Panc1 (cell line): ENCODE measurements at places on chromosomes 1 and 21.

- H3K27ac ChIP-seq: no peak overlapping the region
- no peaks in the 10 kb centered on the region; the same call in 1 of the 2 replicates for H3K27me3 ChIP-seq
- DNase-seq: no peak
- H3K4me3 ChIP-seq: no peak overlapping the region
- H3K36me3 ChIP-seq: no peaks in the 10 kb centered on the region
Observed at GRCh38 chr1:206101351-206102045, 15.7 kb downstream of the AVPR1B start.

GRCh38 chr1:20358761-20359263 is 68.1 kb downstream of the VWA5B1 start:
- peaks cover 17% of the 10 kb centered on the region; the same call in 1 of the 2 replicates for H3K27me3 ChIP-seq
- H3K4me3 ChIP-seq: no peak overlapping the region
- DNase-seq: no peak
- H3K4me1 ChIP-seq: no peaks in the 10 kb centered on the region
- H3K27ac ChIP-seq: no peak overlapping the region

DNA sequence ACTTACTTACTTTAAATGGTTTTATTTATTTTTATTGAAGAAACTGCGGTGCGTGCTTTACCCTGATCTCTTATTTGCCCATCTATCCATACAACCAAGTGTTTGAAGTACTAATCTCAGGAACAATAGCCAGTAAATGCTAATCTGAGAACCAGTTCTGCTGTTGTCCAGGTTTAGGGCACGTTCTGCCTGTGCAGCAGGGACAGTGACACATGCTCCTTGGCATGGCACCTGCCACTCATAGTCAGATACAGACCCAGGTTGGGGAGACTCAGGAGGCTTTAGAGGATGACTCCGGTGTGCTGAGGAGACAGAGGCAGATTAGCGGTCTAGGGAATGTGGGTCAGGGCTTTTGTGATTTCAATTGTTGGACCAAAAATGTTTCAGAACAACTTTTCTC is 83.6 kb downstream of the NRIP1 start:
- H3K27ac ChIP-seq: no peak overlapping the region
- H3K4me1 ChIP-seq: no peaks in the 10 kb centered on the region
- no peaks in the 10 kb centered on the region for H3K36me3 ChIP-seq
- no peaks in the 10 kb centered on the region for H3K27me3 ChIP-seq
- no peak for DNase-seq

DNA sequence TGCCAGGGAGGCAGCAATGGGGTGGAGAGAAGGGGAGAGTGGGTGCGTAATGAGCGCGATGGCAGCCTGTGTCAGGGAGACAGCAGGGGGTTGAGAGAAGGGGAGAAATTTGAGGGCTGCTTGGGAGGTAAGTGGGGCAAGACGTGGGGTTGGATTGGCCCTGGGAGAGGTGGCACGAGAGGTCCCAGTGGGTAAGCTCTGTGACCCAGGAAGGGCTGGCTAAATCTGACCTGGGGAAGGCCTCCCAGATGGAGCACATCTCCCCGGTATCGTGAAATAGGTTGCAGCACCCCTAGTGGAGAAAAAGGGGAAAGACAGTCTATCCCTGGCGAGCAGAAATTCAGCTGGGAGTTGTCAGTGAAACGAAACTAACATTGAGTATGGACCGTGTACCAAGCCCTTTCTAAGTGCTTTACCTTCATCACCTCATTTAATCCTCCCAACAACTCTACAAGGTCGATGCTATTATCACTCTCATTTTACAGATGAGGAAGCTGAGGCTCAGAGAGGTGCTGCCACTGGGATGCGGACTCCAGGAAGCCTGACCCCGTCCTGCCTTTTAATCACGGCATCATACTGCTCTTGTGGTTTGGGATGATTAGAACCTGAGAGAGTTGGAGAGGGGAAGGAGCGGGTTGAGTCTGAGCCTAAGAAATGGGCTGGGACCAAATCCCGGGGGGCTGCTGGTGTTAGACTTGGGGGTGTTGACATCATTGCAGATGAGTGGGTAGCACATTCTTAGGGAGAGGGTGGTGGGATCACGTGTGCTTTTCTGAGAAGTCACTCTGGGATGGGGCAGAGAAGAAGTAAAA is 56.6 kb upstream of the RPL11 start:
- peak overlapping the region; percentile 71 for H3K4me3 ChIP-seq
- peaks cover 3% of the 10 kb centered on the region; the same call in 1 of the 2 replicates for H3K4me1 ChIP-seq
- H3K36me3 ChIP-seq: no peaks in the 10 kb centered on the region
- peak; percentile 67 for DNase-seq
- H3K27ac ChIP-seq: peak overlapping the region; percentile 84

DNA sequence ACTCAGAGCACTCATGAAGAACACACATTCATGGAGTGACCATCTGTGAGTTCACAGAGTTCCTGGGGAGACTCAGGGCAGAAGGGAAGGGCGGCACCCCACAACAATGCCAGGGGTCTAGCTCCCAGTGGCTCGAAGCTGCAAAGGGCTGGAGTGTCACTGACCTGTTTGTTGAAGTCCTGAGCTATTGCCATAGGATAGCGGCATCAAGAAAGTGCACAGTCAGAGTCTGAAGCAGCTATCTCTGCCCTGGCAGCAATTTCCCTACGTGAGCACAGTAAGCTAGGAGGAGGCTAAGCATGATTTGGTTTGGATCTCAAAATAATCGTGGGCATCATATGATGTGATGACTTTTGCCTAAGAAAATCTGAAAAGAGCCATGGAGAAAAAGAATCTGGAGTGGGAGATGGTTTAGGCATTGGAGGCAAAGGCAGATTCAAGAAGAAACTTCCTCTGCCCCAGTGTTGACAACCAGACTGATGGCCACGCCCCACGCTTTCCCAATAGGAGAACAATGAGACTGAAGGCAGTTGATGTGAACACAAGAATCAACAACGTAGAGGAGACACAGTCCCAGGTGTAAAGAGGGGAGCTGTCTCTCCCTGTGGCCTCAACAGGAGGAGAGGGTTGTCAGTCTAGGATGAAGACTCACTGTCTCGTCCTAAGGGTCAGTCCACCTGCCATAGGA is 100.0 kb upstream of the SLC25A33 start:
- H3K27ac ChIP-seq: peak overlapping the region; percentile 67
- H3K27me3 ChIP-seq: no peaks in the 10 kb centered on the region
- H3K4me3 ChIP-seq: no peak overlapping the region
- no peak for DNase-seq

DNA sequence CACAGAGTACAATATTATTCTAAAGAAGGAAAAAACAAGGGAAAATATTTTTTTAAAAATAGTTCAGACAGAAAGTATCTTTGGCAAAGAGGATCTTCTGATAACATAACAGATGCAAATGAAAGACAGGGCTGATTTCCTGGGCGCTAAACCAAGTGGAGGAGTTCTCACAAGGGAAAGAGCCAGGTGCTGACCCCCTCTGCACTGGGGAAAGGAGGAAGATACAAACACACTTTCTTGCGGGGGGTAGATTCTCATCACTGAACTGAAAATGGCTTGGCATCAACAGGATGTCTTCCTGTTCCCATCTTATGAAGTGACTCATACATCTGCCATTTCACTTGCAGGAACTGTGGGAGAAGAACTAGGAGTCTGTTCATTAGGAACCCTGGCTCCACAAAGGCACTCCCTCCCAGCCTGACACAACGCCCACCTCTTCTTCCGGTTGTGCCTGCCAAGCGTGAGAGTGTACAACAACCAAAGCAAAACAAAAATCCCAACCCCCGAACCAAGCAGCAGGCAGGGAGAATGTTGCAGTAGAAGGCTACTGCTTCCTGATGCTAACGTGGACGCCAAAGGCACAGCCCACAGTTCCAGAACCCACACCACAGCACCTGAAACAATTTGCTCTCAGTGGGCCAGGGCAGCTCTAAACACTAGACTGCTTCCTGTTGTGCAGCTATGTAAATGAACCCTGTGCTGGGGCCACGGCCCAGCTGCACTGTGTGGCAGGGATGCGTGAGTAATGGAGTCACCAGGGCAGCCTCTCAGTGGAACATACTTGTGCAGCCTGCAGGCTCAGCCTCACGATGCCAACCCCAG is 51.0 kb downstream of the GADD45A start:
- no peak for DNase-seq
- no peaks in the 10 kb centered on the region for H3K27me3 ChIP-seq
- no peaks in the 10 kb centered on the region for H3K36me3 ChIP-seq
- H3K4me3 ChIP-seq: peak overlapping the region; percentile 23; the same call in 1 of the 2 replicates
- peaks cover 18% of the 10 kb centered on the region for H3K4me1 ChIP-seq

DNA sequence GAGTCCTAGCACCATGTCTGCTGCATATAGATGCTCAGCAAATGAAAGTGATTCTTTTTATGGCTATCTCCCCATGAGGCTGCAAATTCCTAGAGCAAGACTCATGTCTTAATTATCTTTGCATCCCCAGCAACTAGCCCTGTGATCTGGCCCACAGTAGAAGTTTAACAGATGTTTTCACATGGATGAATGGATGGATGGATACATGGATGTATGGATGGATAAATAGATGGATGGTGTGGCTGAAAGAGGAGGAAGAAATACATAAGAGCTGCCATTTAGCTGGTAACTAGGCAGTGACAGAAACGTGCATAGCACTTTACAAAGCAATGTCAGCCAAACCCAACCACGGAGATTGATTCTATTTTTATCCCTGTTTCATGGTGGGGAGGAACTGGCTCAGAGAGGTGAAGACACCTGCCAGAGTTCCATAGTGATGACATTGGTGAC is 32.7 kb upstream of the ZBTB40 start:
- H3K27ac ChIP-seq: no peak overlapping the region
- H3K36me3 ChIP-seq: no peaks in the 10 kb centered on the region
- DNase-seq: no peak
- H3K27me3 ChIP-seq: no peaks in the 10 kb centered on the region; the same call in 1 of the 2 replicates
- peaks cover 12% of the 10 kb centered on the region for H3K4me1 ChIP-seq
- H3K4me3 ChIP-seq: no peak overlapping the region

DNA sequence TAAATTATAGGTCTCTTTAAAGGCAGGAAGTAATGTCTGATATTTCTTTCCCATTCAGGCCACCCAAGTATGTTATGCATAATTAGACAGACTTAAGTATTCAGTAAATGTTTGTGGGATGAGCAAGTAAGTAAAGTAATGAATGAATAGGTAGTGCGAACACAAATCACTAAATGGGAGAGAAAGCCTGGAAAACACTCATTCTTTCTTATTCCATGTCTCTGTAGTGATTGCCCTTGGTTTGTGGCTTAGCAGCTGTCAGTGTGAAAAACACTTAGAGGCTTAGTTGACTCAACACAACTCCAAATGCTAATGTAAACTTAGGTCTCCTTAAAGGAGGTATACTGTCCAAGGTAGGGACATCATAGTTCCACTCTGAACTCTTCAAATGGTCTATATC is 182.5 kb downstream of the ZC3H11B start:
- H3K4me1 ChIP-seq: no peaks in the 10 kb centered on the region
- no peak for DNase-seq
- no peak overlapping the region for H3K4me3 ChIP-seq
- no peaks in the 10 kb centered on the region for H3K36me3 ChIP-seq
- H3K27ac ChIP-seq: no peak overlapping the region

GRCh38 chr1:41313661-41314131 is 47.5 kb upstream of the FOXO6 start:
- no peak for DNase-seq
- H3K27me3 ChIP-seq: no peaks in the 10 kb centered on the region; the same call in 1 of the 2 replicates
- no peak overlapping the region for H3K4me3 ChIP-seq
- H3K4me1 ChIP-seq: no peaks in the 10 kb centered on the region
- H3K27ac ChIP-seq: no peak overlapping the region
- H3K36me3 ChIP-seq: no peaks in the 10 kb centered on the region

DNA sequence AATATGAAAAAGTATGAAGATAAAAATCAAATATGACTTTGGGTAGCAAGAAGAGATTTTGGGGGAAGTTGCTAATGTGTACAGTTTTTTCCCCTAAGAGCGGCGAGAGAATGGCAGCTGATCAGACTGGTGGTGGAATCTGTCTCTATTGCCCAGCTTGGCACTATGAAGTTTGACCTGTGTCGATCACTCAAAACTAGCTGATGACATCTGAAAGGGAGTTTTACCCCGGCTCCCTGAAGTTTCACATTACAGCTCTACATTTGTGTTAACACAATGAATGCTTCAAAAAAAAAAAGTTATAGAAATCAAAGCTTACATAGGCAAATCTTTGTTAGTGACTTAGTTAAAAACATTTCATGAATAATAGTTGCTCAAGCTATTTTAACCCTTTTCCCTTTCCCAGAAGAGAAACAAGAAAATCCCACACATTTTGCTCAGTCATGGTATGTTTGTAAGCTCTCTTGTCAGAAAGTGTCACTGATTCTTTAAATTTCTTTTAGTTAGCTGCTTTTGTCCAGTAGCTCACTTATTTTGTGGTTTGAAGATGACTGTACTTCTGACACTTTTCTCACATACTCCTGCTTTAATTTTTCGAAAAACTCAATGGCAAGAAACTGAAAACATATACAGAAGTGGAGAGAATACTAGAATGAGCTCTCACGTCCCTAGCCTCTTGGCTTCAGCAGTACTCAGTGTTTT is 41.3 kb downstream of the DYRK1A start:
- peaks cover 9% of the 10 kb centered on the region; the same call in 1 of the 2 replicates for H3K4me1 ChIP-seq
- H3K27ac ChIP-seq: no peak overlapping the region
- no peak overlapping the region for H3K4me3 ChIP-seq
- no peak for DNase-seq
- H3K36me3 ChIP-seq: no peaks in the 10 kb centered on the region

DNA sequence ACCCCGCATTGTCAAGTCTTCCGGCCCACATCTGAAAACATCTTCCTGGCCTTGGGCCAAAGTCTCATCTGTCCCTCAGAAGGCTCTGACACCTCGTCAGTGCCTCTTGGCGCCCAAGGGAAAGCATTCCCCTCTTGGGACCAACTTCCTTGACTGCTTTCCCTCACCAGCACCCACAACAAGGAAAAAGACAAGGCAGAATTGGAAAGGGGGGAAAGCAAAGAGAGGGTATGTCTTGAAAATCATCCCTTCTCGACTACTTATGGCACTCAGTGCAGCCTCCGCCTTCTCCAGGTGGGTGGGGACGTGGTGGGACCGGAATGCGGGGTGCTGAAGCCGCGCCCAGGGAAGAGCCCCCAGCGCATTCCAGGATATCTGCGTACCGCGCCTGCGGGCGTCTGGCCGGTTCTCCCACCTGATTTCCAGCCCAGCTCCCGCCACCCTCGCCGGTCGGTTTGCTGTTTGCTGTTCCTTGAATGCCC is 554 bp upstream of the SLC39A1 start:
- peaks cover 29% of the 10 kb centered on the region for H3K4me1 ChIP-seq
- H3K27ac ChIP-seq: peak overlapping the region; percentile 94
- no peaks in the 10 kb centered on the region; the same call in 1 of the 2 replicates for H3K36me3 ChIP-seq

GRCh38 chr1:186577216-186577615 is 103.0 kb downstream of the PTGS2 start:
- no peaks in the 10 kb centered on the region for H3K27me3 ChIP-seq
- H3K36me3 ChIP-seq: no peaks in the 10 kb centered on the region
- H3K27ac ChIP-seq: no peak overlapping the region
- H3K4me3 ChIP-seq: no peak overlapping the region
- no peaks in the 10 kb centered on the region for H3K4me1 ChIP-seq

- H3K36me3 ChIP-seq: no peaks in the 10 kb centered on the region
- no peak overlapping the region for H3K4me3 ChIP-seq
- no peak overlapping the region for H3K27ac ChIP-seq
- no peak for DNase-seq
- H3K4me1 ChIP-seq: no peaks in the 10 kb centered on the region
Observed at GRCh38 chr1:192904438-192904895, 95.6 kb downstream of the RGS2 start.

DNA sequence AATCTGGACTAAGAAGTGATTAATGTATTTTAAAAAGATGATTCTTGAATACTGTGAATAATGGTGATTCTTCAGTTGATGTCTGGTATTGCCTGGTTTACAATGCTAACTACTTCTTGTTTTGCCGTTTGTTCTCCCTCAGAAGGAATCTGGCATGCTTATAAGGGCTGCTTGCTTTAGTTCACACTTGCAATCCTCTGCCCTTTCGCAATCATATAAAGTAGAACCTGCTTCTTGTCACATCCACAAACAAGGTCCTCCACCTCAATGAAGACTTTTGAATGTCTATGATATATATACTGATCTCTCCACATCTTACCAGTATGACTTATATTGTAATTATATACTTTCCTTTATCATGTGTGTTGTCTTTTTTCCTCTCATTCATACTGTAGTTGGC is 92.6 kb downstream of the ADGRL4 start:
- no peaks in the 10 kb centered on the region for H3K4me1 ChIP-seq
- no peak overlapping the region for H3K27ac ChIP-seq
- DNase-seq: no peak
- no peak overlapping the region for H3K4me3 ChIP-seq
